ENCODE measurements at places on chromosomes 13 and 19.

DNA sequence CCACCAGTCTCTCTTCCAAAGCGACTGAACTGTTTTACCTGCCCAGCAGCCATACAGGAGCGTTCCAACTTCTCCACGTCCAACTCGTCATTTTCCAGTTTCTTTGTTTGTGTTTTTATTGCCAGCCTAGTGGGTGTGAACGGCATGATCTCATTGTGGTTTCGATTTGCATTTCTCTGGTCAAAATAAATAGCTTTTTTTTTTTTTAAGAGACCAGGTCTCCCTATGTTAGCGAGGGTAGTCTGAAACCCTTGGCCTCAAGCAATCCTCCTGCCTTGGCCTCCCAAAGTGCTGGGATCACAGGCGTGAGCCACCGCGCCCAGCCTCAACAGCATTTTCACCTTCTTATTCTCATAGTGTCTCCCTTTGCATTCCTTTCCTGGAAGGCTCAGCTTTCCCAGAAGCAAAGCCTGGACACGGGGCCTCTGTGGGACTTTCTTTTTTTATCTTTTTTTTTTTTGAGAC, 4.2 kb upstream of the JSRP1 start:
- peak; percentile 30 for DNase-seq

GRCh38 chr13:109163037-109163379, 533.6 kb downstream of the MYO16 start:
- no peak for DNase-seq

DNA sequence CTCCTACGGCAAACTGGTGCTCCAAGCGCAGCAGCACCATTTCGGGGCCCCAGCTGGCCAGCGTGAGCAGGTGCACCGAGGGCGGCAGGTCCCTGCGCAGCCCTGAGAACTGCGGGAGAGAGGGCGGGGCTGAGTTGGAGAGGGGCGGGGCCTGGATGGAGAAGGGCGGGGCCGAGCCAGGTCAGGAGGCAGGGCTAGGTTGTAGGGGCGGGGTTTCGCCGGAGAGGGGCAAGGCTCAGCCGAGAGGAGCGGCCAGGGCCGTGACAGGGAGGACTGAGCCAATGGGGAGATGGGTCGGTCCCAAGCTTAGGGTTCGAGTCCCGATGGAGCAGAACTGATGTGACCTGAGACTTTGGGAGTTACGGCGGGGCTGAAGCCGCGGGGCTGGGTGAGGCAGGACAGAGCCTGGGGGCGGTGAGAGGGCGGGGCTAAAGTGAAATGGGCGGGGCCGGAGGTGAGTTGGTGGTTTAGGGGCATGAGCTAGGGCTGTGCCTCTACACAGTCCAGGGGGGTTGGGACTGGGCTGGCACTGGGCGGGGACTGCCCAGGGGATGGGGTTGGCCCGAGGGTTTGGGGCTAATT, 19.0 kb downstream of the MAN2B1 start:
- DNase-seq, result no peak

GRCh38 chr19:32676895-32677359, 1.3 kb downstream of the RGS9BP start:
- no peak for DNase-seq

- peak; percentile 68 for DNase-seq
Measured at GRCh38 chr13:20570517-20570916, 3.6 kb downstream of the IFT88 start.

GRCh38 chr13:52785739-52786138, 46.1 kb upstream of the CNMD start:
- no peak for DNase-seq

GRCh38 chr19:5480427-5480836, 25.2 kb downstream of the ZNRF4 start:
- DNase-seq, result no peak

GRCh38 chr13:89455741-89456140, 1784.6 kb downstream of the SLITRK5 start:
- DNase-seq, result no peak

DNA sequence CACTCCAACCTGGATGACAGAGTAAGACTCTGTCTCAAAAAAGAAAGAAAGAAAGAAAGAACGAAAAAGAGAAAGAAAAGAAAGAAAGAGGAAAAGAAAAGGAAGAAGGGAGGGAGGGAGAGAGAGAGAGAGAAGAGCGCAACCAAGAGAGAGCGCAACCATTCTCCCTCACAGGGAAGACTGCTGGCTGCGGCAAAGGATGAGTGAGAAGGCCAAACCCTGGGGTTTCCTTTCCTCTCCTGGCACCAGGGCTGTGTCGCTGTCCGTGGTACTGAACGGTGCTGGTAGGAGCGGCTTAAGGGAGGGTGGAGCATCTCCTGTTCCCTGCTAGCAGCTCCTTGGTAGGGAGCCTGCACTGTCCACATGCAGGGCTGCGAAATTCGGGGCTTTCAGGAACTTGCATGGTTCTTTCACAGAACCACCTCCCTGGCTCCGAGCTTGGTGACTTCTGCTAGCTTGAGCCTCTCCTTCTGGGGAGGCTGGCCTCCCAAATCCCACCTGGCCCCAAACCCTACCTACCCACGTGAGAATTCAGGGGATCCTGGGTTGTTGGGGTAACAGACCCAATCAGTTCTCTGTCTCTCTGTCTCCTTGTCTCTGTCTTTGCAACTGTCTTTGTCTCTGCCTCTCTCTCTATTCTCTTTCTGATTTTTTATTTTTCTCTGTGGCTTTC, 51.1 kb upstream of the ZNRF4 start:
- DNase-seq, result peak; percentile 89

GRCh38 chr13:67366533-67366932, 136.4 kb upstream of the PCDH9 start:
- DNase-seq, result peak; percentile 53

DNA sequence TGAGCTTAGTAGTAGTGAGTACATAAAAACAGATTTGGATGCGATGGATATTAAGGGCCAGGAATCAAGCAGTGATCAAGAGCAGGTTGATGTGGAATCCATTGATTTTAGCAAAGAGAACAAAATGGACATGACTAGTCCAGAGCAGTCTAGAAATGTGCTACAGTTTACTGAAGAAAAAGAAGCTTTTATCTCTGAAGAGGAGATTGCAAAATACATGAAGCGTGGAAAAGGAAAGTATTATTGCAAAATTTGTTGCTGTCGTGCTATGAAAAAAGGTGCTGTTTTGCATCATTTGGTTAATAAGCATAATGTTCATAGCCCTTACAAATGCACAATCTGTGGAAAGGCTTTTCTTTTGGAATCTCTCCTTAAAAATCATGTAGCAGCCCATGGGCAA, 11.4 kb downstream of the CHAMP1 start:
- DNase-seq, result no peak

GRCh38 chr13:73273745-73274144, 214.9 kb downstream of the KLF5 start:
- DNase-seq, result peak; percentile 76

DNA sequence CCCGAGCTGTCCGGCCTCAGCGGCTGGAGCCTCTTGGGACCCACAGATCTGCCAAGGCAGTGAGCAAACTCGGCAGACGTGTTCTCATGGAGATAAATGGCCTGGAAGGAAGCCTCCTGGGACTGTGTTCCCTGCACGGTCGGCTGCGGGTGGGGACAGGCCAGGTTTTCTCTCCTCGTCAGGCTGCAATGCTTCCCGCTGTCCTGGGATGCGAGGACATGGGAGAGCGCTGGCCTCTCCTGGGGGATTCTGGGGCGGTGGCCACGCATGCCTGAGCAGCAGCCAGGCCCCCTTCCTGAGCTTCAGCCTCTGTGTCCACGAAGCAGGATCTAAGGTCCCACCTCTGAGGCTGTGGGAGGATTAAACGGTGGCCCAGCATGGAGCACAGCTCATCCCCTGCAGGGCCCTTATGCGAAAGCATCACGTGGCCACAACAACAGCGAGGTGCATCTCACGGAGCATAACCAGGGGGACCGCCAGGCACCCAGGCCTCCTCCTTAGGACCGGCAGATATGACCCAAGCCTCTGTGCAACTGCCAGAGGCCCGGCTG, 21.2 kb upstream of the C13orf46 start:
- no peak for DNase-seq

- no peak for DNase-seq
Measured at GRCh38 chr13:112124141-112124540, 57.2 kb downstream of the SOX1 start.

GRCh38 chr19:12788682-12789097, 2.6 kb upstream of the JUNB start:
- peak; percentile 75 for DNase-seq

GRCh38 chr19:50967929-50968715, 1.3 kb downstream of the KLK6 start:
- no peak for DNase-seq

DNA sequence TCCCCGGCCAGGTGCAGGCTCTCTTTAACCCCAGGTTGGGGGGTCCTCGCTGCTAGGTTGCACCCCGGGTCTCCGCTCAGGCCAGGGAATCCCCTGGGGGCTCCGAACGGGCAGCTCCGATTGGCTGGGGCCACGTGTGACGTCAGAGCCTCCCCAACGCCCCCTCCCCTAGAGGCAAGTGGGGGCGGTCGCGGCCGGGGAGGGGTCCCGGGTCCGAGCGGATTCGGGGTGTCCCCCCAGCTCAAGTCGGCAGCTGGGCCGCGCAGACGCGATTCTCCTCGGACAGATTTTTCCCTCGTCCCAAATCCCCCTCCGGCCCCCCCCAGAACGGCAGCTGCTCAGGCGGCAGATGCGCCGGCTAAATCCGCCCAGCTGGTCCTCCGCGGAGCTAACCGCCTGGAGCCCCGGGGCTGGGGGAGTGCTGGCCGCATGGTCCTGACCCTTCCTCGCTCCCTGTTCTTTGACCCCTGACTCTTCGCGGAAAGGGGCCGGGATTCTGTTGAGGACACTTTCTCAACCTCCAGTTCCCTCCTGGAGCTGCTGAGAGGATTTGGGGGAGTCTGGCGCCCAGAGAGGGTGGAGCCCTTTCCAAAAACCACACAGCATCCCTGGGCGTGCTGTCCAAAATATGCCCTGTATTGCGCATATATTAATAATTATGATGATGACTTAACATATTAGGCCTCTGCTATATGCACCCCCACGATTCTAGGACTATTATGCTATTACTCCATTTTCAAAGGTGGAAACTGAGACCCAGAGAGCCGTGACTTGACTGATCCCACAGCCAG, 25.4 kb upstream of the SEMA6B start:
- no peak for DNase-seq

DNA sequence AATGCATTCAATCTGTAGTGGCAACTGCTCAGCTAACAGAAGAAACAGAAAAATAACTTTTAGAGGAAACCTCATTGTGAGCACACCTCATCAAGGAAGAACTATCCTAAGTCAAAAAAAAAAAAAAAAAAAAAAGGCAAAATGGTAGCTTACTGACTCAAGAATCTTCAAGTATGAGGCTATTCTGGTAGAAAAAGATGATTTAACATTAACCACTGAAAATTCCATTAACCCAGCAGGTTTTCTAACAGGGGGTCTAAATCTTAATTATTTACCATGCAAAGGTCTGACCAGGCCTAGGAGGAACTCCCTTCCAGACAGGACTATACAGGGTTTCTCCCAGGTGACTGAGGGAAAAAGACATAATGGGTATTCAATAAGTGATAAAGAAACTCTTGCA, 28.4 kb upstream of the ZNF83 start:
- no peak for DNase-seq

- no peak for DNase-seq
Measured at GRCh38 chr19:8397271-8397670, 7.1 kb downstream of the RAB11B start.

- no peak for DNase-seq
Measured at GRCh38 chr13:49908637-49909036, 27.5 kb downstream of the SPRYD7 start.

DNA sequence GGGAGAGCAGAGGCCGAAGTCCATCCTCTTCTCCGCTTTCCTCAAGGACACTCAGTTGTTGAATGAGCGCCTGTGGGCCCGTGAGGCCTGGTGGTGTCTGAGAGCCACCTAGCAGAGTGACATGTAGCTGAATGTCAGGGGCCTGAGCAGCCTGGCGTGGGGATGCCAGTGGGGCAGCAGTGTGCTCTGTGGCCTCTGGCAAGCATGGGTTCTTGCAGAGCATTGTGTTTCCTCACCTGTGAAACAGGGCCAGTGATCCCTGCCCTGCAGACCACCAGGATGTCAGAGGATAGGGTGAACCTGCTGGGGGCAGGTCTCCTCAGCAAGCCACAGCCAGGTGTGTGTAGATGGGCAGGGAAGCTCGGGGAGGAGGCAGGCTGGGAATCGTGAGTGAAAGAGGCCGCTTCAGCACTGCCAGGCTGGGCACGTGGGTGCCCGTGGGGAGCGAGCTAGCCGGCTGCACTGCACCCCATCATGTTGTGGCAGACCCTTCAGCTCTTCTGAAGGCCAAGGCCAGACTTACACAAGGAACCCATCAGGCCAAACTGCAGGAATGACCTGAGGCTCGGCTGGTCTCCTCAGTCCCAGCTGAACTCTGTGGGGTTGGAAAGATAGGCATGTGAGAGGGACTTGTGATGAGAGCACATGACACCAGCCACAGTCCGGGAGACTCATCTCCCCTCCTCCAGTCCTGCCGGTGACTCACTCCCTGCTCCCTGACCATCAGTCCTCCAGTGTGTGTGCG, 5.0 kb downstream of the PPP1R37 start:
- DNase-seq, result peak; percentile 86

GRCh38 chr13:48648446-48648845, 5.3 kb upstream of the CYSLTR2 start:
- DNase-seq, result no peak

DNA sequence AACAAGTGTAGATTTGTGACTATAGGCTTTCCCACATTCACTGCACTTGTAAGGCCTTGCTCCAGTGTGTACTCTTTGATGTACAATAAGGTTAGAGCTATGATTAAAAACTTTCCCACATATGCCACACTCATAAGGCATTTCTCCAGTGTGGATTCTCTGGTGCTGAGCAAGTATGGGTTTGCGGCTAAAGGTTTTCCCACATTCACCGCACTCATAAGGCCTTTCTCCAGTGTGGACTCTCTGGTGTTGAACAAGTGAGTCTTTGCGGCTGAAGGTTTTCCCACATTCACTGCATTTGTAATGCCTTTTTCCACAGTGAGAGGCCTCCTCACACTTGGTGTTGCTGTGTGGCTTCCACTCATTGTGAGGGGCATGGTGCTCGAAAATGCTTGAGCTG, 3.7 kb downstream of the ZNF772 start:
- DNase-seq, result peak; percentile 8

DNA sequence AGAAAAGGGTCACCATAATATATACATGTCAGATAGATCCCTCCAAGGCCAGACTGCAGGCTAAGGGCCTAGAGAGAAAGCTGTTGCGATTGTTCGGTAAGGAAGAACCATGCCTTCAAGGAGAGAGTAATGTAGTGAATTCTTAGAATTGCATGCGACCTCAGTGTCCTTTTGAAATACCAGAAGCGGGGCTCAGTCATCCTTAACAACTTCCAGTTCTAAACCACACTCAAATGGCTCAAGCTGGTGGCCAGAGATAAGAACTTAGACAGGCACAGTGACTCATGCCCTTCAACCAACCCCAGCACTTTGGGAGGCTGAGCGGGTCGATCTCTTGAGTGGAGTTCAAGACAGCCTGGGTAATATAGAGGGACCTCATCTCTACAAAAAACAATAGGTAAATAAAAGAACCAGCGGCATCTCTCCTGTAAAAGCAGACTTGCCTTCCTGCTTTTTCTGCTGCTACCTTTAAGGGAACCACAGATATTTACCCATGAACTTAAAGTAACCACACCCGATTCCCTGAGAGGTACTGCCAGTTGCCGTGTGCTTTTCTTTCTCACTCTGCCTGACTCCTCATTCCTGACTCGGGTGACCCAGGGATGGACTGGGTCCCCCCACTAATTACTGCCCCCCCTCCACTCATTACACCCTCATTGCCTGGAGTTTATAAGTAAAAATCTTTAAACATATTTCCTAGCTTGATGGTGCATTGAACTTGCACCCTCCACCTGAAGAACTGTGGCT, 15.4 kb upstream of the SIGLEC6 start:
- DNase-seq, result peak; percentile 67
